ENCODE measurements at places on chromosomes 3 and 15.

DNA sequence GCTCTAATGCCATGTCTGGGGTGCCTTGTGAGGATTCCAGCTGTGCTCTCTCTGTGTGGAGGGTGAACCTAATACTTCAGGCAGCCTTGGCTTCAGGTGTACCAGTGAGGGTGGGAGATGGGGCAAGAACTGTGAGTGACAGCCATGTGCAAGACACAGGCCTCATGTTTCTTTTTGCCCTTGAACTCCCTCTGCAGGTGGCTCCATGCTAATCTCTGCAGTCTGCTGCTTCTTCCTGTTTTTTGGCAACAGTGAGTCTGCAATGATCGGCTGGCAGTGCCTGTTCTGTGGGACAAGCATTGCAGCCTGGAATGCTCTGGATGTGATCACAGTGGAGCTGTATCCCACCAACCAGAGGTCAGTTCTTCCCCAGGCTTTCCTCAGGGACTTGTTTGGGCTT is 189.3 kb downstream of the SV2B start:
- DNase-seq = no peak

- no peak for DNase-seq
These were observed 83.8 kb downstream of the EDEM1 start for GRCh38 chr3:5271372-5271683.

GRCh38 chr3:53533472-53533871 is 39.1 kb downstream of the CACNA1D start:
- no peak for DNase-seq

GRCh38 chr3:127676921-127677351 is 4.2 kb downstream of the ABTB1 start:
- no peak for DNase-seq

DNA sequence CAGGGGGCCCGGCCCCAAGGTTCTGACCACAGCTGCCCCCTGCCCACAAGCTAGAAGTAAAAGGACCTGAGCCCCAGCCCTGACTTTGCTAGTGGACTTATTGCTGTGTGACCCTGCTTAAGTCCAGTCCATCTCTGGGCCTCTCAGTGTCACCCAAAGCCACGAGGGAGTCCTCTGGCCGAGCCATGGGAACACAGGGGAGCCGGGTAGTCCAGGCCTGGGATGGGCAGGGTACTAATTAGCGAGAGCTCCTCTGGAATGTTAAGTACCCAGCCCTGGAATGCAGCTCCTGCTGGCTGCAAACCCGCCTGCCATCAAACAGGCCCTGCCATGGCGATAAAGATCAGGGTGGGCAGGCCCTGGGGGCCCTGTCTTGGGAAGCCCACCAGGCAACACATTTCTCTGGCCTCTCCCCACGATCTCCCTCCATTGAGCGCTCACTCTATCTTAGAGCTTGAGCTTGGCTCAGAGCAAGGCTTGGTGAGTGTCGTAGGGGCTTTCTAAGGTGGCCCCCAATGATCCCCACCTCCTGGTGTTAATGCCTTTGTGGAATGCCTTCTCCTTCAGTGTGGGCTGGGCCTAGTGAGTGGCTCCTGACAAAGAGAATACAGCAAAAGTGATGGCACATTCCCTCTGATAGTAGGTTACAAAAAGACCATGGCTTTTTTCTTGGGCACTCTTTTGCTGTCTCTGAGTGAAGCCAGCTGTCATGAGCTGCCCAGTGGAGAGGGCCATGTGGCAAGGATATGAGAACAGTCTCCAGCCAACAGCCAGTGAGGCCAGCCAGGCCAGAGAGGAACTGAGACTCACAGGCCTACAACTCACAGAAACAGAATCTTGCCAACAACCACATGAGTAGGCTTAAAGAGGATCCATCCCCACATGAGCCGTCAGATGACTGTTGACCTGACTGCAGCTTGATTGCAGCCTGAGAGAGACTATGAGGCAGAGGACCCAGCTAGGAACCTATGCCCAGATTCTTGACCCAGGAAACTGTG is 133.1 kb downstream of the SMAD6 start:
- DNase-seq = no peak

- no peak for DNase-seq
These were observed 3.6 kb upstream of the FBXL2 start for GRCh38 chr3:33273628-33274027.

GRCh38 chr15:26103002-26103404 is 239.9 kb upstream of the ATP10A start:
- DNase-seq = no peak

GRCh38 chr3:186671051-186671450 is 5.2 kb downstream of the HRG start:
- DNase-seq = no peak

DNA sequence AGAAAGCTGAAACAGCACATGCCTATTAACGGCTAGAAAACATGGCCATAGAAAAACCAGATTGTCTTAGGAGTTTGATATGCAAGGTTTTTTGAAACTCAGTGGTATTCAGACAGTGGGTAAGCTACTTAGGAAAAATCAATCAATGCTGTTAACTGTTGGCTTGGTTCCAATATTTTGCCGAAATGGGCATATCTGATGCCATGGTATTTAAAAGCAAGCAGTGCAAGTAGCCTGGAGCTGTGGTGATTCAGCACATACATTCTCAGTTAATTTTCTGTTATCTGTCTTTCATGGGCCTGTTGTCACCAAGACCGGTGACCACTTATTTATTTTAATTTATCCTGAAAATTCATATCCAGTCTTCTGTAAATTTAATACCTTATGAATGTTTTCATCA is 17.3 kb upstream of the SUCNR1 start:
- DNase-seq = peak; percentile 33

GRCh38 chr3:24773798-24774197 is 279.1 kb upstream of the THRB start:
- DNase-seq = peak; percentile 86

DNA sequence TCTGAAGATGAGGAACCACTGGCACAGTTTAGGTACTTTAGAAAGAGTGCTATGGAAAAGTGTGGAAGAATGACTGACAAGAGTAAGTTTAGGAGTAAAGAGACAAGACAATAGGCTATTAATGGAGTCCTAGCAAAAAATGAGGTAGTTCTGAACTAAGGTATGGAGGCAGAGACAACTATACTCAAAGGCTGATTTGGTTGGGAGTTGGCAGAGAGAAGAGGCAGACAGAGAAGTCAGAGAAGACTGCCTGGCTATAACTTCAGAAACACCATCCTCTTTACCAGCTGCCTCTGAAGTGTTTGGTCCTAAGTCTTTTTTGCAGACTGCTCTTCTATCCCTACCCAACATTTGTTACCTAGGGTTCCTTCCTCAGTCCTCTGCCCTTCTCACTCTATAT is 19.2 kb downstream of the DYNC1LI1 start:
- no peak for DNase-seq

GRCh38 chr3:72597756-72598195 is 250.5 kb downstream of the SHQ1 start:
- peak; percentile 79 for DNase-seq

- peak; percentile 27 for DNase-seq
These were observed 32.5 kb upstream of the ZNF445 start for GRCh38 chr3:44510000-44510368.

GRCh38 chr3:115499666-115500065 is 123.6 kb upstream of the GAP43 start:
- no peak for DNase-seq

- DNase-seq = no peak
These were observed 64.7 kb downstream of the MINAR1 start for GRCh38 chr15:79496838-79497237.

DNA sequence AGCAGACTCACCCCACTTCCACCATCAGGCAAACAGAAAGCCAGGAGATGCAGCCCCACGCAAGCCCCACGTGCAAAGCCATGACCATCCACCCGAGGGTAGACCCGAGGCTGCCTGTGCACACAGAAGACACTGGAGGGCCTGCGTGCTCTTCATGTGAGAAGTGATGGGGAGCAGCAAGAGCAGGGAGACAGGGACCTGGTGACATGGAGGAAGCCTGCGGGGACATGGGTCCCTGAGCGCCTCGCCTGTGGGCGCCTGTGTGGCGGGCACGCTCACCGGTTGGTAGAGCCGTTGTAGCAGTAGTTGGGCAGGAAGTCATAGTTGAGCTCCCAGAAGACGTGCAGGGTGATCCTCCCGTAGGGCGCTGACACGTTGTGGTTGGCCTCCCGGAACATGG is 65.0 kb downstream of the NIPA2 start:
- DNase-seq = peak; percentile 4

- DNase-seq = no peak
These were observed 6.1 kb downstream of the CDHR4 start for GRCh38 chr3:49793486-49794085.

DNA sequence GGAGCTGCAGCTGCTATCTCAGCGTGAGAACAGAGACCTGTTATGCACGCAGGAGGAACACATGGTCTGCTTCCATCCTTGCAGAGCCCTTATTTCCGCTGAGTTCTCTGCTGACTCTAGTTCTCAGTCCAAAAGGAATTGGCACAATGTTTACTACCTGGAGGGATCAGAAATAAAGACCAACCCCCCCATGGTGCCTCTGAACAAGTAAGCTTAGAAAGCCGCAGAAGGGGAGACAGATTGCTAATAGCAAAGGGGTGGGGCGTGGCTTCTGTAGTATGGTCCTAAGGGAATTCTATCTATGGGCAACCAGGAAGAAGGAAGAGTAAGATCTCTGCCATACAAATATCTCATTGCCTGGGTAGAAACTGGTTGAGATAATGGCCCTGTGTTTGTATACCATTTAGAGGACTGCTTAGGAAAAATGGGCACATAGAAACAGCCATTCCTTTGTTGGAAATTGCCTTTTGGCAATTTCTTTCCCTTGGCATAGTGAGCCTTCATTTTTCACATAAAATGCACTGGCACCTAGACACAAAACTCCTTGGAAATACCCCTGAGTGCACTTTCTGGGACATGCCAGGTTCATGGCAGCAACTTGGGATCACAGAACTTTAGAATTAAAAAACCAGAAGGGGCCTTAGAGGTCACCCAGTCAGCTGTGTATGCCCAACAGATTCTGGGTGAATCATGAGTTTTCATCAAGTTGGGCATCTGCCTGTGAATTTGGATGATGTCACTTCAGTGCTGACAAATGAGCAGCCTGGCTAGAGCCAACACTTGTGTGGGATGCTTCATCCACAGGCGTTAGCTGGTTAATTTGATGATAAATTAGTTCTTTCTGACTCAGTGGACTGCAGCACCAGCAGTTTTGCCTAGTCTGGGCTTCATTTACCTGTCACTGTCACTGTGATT is 57.4 kb upstream of the STXBP5L start:
- DNase-seq = peak; percentile 98

GRCh38 chr3:50623840-50624474 is 7.0 kb downstream of the MAPKAPK3 start:
- no peak for DNase-seq

DNA sequence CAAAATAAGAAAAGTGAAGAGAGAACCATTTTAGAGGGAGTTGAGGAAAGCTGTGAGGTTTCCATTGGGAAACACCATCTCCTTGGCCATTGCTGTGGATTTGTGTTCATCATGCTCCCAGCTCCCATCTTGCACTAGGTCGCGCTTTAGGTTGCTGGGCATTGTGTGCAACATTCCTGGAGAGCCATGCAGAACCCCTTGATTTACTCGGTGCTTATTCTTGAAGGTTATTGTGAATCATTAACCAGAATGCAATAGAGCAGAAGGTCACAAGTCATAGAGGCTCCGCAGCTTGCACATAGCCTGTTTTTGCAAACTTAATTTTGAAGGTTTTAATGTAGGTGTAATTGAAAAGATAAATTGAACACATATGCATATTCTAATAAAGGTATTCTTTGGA is 239.2 kb upstream of the IL12A start:
- DNase-seq = no peak

DNA sequence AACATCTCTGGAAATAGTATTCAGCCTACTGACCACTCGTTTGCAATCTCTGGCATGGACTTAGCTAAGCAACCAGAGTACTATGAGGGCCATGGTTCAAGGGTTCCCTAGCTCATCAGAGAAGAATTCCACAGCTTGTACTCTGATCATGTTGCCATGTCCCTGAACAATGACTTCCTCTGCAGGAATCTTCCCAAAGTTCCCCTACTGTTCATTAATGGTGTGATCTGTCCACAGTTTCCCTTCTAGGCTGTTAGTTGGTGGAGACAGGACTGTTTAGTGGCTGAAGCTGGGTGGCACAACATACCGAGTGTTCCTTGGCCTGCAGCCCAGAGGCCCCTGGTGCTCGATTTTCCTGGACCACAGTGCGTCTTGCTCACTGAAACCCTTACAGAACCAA is 44.4 kb upstream of the GALNT15 start:
- DNase-seq = no peak

DNA sequence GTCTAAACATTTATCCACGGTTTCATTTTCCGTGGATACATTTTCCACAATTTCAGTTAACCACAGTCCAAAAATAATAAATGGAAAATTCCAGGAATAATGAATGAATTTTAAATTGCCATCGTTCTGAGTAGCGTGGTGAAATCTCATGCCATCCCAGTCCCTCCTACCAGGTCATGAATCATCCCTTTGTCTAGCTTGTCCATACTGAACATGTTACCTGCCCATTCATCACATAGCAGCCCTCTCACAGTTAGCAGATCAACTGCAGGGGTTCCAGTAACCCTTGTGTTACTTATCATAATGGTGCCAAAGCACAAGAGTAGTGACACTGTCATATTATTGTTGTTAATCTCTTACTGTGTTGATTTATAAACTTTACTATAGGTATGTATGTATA is 124.5 kb downstream of the GSK3B start:
- peak; percentile 76 for DNase-seq

DNA sequence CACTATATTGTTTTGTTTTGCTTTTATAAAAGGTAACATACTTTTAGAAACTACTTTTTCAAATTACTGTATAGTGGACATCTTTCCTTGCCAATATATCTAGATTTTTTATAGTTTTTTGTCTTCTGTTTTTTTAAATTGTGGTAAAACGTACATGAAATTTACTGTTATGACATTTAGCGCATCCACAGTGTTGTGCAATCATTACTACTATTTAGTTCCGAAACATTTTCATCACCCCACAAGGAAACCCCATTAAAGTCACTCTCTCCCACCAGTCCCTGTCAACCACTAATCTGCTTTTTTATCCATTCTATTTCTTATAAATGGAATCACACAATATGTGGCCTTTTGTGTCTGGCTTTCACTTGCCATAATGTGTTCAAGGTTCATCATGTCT is 54.8 kb downstream of the TMEM266 start:
- DNase-seq = no peak

- DNase-seq = no peak
These were observed 10.6 kb downstream of the PLA2G4B start for GRCh38 chr15:41849204-41849603.

DNA sequence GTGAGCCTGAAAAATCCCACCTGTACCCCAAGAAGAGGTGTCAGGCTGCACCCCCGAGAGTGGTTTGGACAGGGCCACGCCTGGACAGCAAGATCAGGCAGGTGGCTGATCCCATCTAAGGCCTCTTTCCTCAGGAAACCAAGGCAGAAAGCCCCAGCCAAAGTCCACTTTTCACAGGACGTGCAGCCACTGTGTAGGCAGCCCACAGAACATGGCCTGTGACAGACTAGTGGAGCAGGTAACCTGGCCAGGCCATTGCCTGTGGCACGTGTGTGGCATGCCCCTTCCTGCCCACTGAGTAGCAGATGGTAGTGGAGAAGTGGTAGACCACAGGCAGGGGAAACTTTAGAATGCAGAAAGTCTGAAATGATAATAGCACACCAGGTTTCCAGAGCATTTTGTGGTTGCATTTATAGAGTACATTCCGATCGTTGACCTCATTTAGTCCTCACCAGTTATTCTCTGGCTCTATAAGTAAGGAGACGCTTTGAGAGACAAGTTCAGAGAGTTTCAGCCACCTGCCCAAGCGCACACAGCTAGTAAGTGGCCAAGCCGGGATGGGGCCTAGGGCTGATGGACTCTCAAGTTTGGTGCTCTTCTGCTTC is 68.7 kb downstream of the AAGAB start:
- no peak for DNase-seq

GRCh38 chr3:112018712-112019111 is 15.8 kb upstream of the TMPRSS7 start:
- no peak for DNase-seq

Measured in NCI-H69 (cell line).